ENCODE measurements at places on chromosomes 6 and 20. TPM values are rescaled to one million over a fixed set of nuclear protein-coding genes. Genes with fewer than 3 reads are reported as not detected.
A peak's percentile ranks its signal among the peaks of the same experiment; 100 is the strongest.

PPP1R14C gene
- 9.8 TPM for total RNA-seq

IL17A gene
- not detected for total RNA-seq

MUCL3 gene
- total RNA-seq, result not detected

FRMD1 gene
- not detected for total RNA-seq

FILIP1 gene
- 0.15 TPM for total RNA-seq

ZDHHC14 gene
- 5.6 TPM for total RNA-seq

DEFB124 gene
- not detected for total RNA-seq

KCNG1 gene
- 0.55 TPM for total RNA-seq

PBOV1 gene
- not detected for total RNA-seq

KCNK15 gene
- total RNA-seq, result 0.20 TPM

IPCEF1 gene
- total RNA-seq, result 0.57 TPM

HLA-E gene
- total RNA-seq, result 160 TPM

OR2H1 gene
- not detected for total RNA-seq

- DNase-seq, result no peak
These were observed 67.0 kb downstream of the SRC start for GRCh38 chr20:37413023-37413334.

GRCh38 chr6:84333842-84334241 lies 106.4 kb upstream of the CEP162 start:
- DNase-seq, result no peak

DNA sequence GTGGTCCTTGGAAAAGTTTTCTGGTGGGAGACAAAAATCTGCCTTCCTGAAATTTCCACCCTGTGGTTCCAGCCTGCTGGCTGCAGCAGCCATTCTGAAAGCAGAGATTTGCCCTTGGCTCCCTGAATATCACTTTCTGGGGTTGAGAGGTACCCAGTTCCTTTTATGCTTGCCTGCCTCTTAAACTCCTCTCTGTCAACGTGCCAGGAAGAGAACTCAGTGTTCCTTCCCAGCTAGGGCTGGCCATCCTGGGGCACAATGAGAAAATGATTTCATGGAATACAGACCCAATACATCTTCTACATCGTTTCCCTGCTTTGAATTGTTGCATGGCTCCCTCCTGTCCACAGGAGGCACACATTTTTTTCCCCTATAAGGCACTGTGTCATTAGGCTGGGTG lies 1.6 kb upstream of the DSN1 start:
- no peak for DNase-seq

GRCh38 chr20:41124451-41125094 lies 12.8 kb upstream of the PLCG1 start:
- no peak for DNase-seq

GRCh38 chr6:152154559-152155356 lies 347.3 kb downstream of the ESR1 start:
- DNase-seq, result no peak

DNA sequence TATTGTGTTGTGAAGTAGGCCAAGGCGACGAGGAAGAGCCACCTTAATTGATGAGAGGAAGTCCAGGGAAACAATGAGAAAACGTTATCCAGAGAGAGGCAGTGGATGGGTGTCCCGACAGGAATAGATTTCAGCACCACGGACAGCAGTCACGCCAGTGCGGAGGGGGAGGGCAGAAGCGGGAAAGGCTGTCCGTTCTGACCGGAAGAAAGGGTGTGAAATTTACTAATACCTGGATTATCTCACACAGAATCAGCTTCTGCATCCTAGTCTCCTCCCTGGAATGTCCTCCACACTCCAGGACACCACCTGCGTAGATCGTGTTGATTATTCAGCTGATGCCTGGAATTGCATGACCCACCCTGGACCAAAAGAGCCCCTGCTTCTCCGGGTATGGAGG lies 7.4 kb upstream of the BPIFA3 start:
- peak; percentile 57 for DNase-seq

- peak; percentile 58 for DNase-seq
These were observed 44.8 kb downstream of the STK4 start for GRCh38 chr20:45011108-45011526.

GRCh38 chr6:36829919-36830544 lies 9.2 kb downstream of the CPNE5 start:
- no peak for DNase-seq

DNA sequence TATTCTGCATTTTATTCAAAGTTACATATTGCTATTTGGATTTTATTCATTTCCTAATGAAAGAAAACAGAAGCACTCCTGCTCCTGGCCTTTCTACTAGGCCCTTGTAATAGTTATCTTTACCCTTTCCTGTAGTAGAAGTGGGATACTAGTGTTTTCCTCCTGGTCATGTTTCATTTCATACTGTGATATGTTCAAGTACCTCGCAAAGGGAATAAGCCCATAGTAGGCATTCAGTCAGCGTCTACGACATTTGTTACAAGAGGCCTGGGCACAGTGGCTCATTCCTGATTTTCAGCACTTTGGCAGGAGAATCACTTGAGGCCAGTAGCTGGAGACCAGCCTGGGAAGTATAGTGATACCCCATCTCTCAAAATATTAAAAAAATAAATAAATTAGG lies 154.1 kb downstream of the ARID1B start:
- DNase-seq, result no peak

- DNase-seq, result peak; percentile 3
These were observed 662.2 kb downstream of the DHX35 start for GRCh38 chr20:39624316-39624715.

DNA sequence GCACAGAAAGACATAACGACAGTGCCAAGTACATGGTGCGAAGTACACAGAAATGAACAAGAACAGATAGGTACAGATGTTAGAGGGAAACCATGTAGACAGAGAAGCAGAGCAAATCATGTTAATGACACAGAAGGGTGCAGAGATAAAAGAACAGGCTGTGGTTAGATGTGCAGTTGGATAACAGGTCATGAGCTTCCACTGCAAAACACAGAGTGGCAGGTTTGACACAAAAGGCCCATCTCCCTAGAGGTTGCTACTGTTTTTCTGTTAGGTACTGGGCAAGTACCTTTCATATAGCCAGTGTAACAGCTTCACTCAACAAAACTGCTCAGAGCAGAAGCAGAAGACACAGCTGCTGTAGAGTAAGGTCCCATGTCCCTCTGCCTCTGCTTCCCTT lies 84.6 kb downstream of the AK9 start:
- DNase-seq, result no peak

DNA sequence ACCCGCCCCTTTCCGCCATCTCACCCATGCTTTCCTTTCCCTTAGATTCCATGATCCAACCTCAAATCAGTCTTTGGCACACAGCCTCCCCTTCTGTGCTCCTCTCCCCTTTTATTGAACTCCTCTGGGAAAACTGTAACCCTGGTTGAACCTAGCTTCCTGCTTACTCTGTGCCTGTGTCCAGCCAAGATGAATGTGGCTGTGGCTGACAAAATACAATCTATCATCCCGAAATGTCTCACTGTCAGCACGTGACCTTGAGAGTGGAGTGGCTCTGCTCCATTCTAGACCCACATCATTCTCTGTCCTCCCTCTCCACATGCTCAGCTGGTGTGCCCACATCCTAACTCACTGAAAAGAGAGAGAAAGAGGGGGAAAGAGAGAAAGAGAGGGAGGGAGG lies 11.0 kb downstream of the NCR2 start:
- no peak for DNase-seq

DNA sequence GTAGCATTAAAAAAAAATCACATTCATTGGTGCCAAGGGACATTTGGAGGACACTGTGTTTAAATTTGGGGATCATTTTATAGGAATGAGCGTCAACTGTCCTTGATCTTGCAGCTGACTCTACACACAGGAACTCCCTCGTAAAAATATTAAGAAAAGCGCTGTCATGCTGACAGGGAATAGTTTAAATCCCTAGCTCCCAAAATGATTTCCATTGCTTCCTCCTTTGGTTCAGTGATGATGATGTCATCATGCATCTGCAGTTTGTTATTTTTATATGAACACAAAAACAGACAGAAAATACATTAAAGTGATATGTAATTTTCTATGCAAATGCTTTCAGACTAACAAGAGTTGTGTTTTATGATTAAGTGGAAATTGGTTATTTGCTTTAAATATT lies 275.6 kb downstream of the BTBD9 start:
- DNase-seq, result no peak

DNA sequence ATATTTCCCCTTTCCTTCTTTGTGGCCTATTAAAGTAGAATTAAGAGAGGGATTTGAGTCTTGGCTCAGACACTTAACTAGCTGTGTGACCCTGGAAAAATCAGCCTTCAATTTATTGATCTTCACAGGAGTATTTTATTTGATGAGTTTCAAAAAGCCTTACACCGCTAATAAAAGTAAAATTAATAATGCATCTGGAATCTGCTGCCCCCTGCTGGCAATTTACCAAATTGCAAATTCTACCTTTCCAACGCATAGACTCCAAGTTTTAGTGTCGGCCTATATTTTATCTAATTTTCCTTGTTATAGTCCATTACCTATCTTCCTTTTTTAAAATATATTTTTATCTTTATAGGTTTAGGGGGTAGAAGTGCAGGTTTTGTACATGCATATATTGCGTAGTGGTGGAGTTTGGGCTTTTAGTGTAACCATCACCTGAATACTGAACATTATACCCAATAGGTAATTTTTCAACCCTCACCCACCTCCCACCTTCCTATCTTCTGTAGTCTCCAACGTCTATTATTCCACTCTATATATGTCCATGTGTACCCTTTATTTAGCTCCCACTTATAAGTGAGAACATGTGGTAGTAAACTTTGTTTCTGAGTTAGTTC lies 46.3 kb downstream of the GOPC start:
- DNase-seq, result no peak

DNA sequence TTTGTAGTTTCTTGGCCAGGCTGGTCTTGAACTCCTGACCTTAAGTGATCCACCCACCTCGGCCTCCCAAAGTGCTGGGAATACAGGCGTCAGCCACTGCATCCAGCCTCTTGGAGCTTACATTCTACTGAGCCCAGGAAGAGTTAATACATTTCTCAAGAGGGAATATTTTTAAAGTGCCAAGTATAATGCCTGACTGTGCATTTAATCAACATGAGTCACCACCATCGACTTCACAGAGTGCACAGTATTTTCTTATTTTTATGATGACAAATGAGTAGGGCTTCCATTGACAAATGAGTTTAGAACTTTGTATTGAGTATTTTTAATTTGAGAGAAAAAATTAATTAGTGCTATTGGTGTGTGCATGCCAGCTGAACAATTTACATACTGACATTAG lies 72.2 kb downstream of the SASH1 start:
- no peak for DNase-seq

- peak; percentile 49 for DNase-seq
These were observed 20.0 kb upstream of the TRIM27 start for GRCh38 chr6:28943557-28944411.

DNA sequence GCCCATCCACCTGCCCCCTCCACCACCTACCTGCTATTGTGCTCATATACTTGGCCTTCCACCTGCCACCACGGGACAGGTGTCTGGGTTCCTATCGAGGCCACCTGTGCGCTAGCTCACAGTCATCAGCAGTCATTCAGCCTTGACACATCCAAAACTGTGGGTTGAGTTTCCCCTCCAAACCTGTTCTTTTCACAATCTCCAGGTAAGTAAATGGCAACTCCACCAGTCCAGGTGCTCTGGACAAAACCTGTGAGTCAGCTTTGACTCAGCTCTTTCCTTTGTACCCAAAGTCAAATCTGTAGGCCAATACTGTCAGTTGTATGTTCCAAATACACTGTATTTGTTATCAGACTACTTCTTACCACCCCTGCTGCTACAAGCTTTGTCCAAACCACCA lies 52.6 kb downstream of the SPTLC3 start:
- DNase-seq, result peak; percentile 43

GRCh38 chr6:28941684-28942448 lies 18.1 kb upstream of the TRIM27 start:
- no peak for DNase-seq

DNA sequence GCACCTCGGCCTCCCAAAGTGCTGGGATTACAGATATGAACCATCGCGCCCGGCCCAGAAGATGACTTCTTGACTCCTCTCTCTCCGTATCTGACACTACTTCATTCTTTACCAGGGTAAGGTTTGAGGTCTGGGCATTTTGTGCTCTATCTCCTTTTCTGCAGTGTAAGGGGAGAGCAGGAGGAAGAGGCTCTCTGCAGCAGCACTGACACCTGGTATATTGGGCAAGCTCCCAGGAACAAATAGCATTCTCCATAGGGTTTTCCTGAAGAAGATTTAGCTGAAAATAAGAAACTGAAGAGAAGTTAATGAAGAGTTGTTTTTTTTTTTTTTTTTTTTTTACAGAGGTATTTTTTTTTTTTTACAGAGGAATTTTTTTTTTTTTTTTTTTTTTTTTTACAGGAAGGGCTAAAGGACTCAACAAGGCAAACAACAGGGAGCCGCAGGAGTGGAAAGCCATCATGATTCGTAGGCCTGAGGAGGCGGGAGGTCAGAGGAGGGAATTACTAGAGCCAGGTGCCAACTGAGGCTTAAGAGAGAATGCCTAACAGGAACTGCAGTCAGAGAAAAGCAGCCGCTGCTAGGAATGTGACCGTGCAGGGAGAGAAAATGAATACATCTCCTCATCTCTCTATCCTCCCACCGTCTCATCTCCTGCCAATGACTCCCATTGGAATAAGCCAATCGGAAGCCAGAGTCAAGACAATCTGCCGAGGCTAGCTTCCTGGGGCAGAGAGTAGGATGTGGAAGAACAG lies 34.7 kb upstream of the ADGRF4 start:
- DNase-seq, result no peak

GRCh38 chr6:44940367-44940766 lies 387.8 kb upstream of the RUNX2 start:
- DNase-seq, result no peak

- DNase-seq, result no peak
These were observed 123.0 kb downstream of the FARS2 start for GRCh38 chr6:5384276-5384675.

GRCh38 chr20:16694161-16694560 lies 35.7 kb upstream of the SNRPB2 start:
- no peak for DNase-seq

GRCh38 chr20:57530327-57530981 lies 5.5 kb upstream of the CTCFL start:
- DNase-seq, result no peak

GRCh38 chr20:46401478-46401860 lies 4.9 kb downstream of the ELMO2 start:
- no peak for DNase-seq

DNA sequence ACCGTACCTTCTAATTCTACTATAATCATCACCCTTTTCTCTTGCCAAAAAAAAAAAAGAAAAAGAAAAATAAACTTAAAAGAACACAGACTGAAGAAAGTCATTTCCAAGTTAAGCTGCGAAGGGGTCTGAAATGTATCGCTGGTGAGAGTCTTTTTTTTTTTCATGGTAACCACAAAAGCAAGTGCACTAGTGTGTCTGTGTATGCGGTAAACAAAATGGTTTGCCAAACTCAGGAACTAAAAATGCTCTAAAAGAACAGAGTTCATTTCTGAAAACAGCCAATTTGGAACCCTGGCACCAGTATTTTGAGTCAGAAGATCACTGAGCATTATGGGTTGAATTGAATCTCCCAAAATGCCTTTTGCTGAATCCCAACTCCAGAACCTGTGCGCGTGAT lies 46.6 kb downstream of the CDH4 start:
- DNase-seq, result no peak

- DNase-seq, result no peak
These were observed 187.5 kb downstream of the EDN1 start for GRCh38 chr6:12477616-12478015.
